ENCODE measurements at places on chromosomes 2 and 18.

DNA sequence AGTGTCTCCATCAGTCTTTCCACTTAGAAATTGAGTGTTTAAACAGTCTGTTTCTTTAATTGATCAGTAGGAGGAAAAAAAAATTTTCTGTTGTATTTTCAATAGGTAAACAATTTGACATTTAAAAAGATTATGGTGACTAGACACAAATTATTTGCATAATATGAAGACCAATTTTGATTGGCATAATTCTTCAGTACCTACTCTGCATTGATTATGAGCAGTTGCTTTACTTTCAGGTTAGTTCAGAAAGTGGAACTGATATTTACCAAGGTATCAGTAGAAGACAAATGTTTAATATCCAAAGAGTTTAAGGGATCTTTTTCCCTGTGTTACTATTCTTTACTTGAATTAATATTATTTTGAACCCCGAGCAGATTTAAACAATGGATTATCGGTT is 2.6 kb downstream of the ADAM23 start:
- DNase-seq, result no peak

DNA sequence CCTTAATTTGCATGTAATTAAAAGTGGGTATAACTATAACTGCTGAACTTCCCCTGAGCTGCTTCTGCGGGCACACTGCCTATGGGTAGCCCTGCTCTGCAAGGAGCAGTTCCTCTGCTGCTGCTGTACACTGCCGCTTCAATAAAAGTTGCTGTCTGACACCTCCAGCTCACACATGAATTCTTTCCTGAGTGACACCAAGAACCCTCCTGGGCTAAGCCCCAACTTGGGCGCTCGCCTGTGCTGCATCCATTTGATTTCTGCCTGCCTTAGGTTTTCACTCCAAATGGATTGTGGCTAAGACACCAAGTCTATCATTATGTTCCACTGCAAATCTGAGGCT is 215.7 kb downstream of the ANAPC1 start:
- DNase-seq, result no peak

DNA sequence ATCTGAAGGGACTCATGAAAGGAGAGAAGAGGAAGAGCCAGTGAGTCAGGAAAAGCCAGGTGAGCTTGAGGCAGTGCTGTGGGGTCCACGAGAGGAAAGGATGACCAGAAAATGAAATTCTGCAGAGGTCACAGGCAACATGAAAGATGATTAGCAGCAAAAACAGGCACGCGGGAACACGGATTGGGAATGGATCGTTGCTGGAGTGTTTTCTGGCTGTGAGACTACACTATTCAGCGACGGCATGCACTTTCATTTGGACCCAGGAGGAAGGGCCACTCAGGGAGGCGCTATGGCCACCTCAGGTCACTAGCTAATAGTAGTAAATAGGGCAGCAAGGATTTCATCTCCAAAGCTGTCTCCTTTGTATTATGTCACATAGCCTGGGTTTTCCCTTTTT is 44.8 kb downstream of the ZNF532 start:
- DNase-seq, result no peak

DNA sequence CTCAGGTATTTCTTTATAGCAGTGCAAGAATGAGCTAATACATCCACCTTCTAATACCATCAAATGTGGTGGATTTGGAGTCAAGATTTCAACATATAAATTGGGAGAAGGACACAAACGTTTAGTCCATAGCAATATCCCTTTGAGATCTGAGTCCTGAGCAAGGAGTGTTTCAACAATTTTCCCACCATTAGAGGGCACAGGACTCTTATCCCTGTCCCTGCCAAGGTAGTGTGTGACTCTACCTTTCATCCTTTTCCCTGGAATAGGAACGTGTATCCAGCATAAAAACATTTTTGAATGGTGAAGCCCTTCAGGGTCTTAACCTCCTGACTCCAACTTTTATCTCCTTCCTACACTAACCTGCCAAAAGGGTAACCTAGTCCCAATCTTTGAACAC is 181.3 kb upstream of the SRD5A2 start:
- no peak for DNase-seq

- no peak for DNase-seq
Observed at GRCh38 chr18:79274823-79275222, 120.9 kb upstream of the NFATC1 start.

DNA sequence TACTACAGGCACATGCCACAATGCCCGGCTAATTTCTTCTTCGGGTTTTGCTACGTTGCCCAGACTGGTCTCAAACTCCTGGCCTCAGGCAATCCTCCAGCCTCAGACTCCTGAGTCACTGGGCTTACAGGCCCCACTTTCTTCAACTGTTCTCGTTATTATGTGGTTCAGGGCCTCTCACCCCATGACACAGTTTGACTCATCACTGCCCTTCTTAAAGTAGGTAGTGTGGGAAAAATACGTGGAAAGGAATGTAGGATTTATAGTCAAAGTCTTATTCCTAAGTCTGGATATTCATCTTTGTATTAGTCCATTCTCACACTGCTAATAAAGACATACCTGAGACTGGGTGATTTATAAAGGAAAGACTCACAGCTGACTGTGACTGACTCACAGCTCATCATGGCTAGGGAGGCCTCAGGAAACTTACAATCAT is 19.4 kb downstream of the CENPA start:
- DNase-seq, result no peak

GRCh38 chr2:117982376-117983033 is 31.4 kb downstream of the CCDC93 start:
- DNase-seq, result no peak

GRCh38 chr2:66110086-66110485 is 324.8 kb upstream of the MEIS1 start:
- DNase-seq, result no peak

DNA sequence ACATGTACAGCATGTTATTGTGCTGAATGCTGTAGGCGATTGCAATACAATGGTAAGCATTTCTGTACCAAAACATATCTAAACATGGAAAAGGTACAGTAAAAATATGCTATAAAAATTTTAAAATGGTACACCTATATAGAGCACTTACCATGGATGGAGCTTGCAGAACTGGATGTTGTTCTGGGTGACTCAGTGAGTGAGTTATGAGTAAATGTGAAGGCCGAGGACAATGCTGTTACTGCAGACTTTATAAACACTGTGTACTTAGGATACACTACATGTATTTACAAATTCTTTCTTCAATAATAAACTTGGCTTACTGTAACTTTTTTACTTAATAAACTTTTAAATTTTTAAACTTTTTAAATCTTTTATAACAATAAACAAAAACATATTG is 473.4 kb upstream of the UBE2E3 start:
- DNase-seq, result no peak

GRCh38 chr2:10569460-10569859 is 120.3 kb downstream of the NOL10 start:
- DNase-seq, result no peak

Measured in activated T-cell treated with anti-CD3 and anti-CD28 coated beads for 4 hours (primary cell).